ENCODE measurements at places on chromosomes 3 and 15.

GRCh38 chr3:123668906-123669305, 84.1 kb upstream of the HACD2 start:
- H3K4me3 ChIP-seq = no peak overlapping the region
- no peak for DNase-seq
- no peaks in the 10 kb centered on the region for H3K4me1 ChIP-seq

GRCh38 chr3:124597273-124597672, 133.0 kb upstream of the UMPS start:
- H3K4me3 ChIP-seq = no peak overlapping the region
- no peak overlapping the region for H3K27ac ChIP-seq
- no peaks in the 10 kb centered on the region for H3K36me3 ChIP-seq
- no peaks in the 10 kb centered on the region for H3K4me1 ChIP-seq
- DNase-seq = no peak

DNA sequence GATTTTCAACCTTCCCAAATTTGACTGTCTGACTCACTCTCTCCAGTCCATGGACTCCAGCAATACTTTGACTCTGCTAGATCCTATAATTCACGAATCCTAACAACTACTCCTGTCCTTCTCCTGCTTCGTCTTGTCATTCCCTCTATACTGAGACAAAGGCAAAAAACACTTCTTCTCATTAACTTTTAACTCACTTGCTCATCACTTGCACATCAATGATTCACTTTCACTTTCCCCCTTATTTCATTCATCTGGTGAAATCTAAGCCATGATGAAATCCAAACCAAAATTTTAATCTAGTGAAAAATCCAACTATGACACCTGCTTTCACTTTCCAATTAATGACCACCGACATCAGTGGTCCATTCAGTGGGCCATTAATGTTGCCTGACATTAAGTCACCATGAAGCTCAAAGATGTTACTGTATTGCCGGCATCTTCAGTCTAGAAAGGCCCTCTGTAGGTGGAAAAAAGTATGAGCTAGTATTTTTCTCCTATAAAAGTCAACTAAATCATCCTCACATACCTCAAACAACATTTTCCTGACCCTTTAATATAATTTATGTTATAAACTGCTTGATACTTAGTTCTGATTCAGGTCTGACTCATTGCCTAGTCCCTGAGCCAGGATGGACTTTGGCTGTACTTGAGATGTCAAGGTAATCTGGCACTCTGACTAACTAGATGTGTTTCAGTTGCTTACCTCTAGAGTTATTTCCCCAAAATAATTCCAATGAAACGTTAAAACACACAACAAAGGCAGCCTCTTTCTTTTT, 158.6 kb downstream of the CNTN6 start:
- H3K4me1 ChIP-seq = no peaks in the 10 kb centered on the region
- H3K4me3 ChIP-seq = no peak overlapping the region
- no peak for DNase-seq
- H3K27ac ChIP-seq = no peak overlapping the region
- no peaks in the 10 kb centered on the region for H3K27me3 ChIP-seq
- H3K36me3 ChIP-seq = no peaks in the 10 kb centered on the region

DNA sequence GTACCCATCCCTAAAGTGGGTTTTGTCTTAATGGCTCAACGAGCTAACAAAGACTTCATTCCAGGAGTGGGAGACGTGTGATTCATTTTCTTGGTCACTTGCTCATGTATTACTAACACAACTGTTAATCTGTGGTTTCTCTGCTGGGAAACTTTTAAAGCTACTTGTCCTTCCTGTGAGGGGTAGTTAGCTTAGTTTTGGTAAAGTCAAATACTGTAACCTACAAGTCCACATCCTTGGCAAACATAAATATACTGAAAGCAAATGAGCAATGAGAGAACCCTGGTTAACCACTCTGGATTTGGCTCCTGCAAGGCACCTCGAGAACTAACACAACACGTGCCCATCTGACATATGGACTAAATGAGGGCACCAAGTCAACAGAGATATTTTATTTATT, 19.9 kb downstream of the NOX5 start:
- no peak for DNase-seq
- H3K27me3 ChIP-seq = no peaks in the 10 kb centered on the region

GRCh38 chr15:75022783-75023180, 608 bp upstream of the PPCDC start:
- peaks cover 9% of the 10 kb centered on the region for H3K4me1 ChIP-seq
- H3K4me3 ChIP-seq = no peak overlapping the region
- H3K27ac ChIP-seq = no peak overlapping the region
- H3K36me3 ChIP-seq = no peaks in the 10 kb centered on the region

DNA sequence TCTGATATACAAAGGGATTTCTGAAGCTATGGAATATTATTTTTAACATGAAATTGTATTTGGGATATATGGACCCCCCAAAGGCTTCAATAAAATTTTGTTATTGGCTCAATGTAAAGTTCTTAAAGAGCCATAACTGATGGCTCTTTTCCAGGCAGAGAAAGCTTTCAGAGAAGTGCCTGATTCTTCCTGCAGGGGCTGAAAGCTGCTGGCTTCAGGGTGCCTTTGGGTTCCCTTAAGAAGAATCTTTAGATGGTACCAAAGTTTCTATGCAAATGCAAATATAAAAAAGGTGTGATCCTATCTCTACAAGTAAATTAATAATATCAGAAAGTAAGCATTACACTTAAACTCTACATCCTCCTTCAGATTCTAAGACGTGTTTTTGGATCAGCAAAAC, 72.6 kb downstream of the NR2F2 start:
- no peaks in the 10 kb centered on the region for H3K27me3 ChIP-seq
- no peaks in the 10 kb centered on the region for H3K4me1 ChIP-seq
- H3K27ac ChIP-seq = no peak overlapping the region
- no peak for DNase-seq
- H3K36me3 ChIP-seq = no peaks in the 10 kb centered on the region
- H3K4me3 ChIP-seq = no peak overlapping the region

- no peak overlapping the region for H3K4me3 ChIP-seq
- H3K27me3 ChIP-seq = no peaks in the 10 kb centered on the region
- H3K36me3 ChIP-seq = no peaks in the 10 kb centered on the region
These were observed 3.5 kb downstream of the TBC1D23 start for GRCh38 chr3:100264242-100264641.

DNA sequence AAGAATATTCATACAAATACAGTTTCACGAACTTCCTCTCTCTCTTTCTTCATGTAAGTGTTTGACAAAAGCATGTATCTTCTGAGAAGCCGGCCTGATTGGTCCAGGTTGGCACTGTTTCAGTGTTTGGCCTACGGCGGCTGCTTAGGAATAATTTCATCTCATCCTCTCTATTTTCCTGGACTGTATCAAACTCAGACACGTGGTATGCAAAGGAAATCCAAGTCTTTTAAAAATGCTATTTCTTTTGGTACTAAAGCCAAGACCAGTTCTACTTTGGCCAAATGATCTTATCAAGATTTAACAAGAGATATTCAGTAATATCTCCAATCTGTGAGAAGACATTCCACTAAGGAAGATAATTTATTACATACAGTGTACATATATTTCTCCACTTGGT, 152.8 kb downstream of the TIGIT start:
- no peaks in the 10 kb centered on the region for H3K27me3 ChIP-seq
- DNase-seq = no peak
- H3K4me3 ChIP-seq = no peak overlapping the region
